ENCODE measurements at places on chromosomes 16 and 17.

- no peak for DNase-seq
Measured at GRCh38 chr16:66414891-66415290, 12.2 kb upstream of the BEAN1 start.

- peak; percentile 92 for DNase-seq
Measured at GRCh38 chr17:8785547-8786413, 13.4 kb downstream of the MFSD6L start.

GRCh38 chr17:70552230-70552981 is 383.1 kb downstream of the KCNJ2 start:
- DNase-seq: no peak

GRCh38 chr17:31431852-31432658 is 40.6 kb downstream of the RAB11FIP4 start:
- DNase-seq: peak; percentile 88

DNA sequence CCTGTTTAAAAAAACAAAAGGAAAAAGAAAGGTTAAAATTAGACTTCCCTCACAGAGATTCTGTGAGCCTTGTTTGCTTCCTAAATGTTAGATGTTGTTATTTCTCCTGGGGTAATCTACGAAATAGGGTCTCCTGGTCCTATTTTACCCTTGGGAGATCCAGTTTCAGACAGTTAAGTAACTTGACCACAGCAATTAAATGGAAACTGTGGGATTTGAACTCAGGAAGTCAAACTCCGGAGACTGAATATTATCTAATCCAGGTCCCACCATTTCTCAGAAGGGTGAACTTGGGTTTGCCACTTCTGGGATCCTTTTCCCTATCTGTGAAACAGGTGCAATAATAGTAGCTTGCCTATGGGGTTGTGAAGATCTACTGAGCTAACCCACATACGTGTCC is 6.4 kb upstream of the TMC5 start:
- no peak for DNase-seq

GRCh38 chr17:1933875-1934715 is 91.0 kb downstream of the RTN4RL1 start:
- peak; percentile 54 for DNase-seq

DNA sequence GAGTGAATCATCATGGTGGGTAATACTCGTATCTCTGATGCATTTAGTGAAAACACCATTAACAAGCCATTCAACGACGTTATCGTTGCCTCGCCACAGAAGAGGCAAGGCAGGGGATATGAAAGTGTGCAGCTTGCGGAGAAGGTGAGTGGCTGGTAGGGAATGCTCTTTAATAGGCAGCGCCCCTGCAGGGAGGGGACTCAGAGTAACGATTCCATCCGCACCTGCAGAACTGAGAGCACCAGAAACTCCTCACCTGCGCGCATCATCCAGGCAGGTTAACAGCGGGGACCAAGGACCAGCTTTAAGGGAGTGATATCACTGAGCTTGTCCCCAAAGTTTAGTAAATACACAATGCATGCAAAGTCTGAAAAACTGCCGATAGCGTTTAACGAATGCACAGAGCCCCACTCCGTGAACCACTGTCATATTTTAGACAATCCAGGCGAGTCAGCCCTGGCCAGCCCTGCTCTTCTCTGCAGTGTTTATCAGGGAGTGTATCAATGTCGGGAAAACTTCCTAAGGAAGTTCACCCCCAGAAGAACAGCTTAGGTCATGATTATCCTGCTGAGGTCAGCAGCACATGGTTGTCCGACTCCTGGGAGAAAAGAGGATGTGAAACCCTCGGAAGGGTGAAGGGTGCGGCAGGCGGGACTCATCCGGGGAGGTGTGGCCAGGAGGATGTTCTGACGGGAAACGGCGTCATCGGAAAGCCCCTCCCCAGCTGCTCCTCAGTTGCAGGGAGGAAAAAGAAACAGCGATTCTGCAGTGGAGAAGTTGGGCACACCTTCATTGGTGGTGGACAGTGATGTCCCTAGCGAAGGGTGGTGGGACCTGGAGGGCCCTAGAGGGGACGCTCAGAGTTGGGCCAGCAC is 68.5 kb upstream of the DNAH17 start:
- DNase-seq: no peak

DNA sequence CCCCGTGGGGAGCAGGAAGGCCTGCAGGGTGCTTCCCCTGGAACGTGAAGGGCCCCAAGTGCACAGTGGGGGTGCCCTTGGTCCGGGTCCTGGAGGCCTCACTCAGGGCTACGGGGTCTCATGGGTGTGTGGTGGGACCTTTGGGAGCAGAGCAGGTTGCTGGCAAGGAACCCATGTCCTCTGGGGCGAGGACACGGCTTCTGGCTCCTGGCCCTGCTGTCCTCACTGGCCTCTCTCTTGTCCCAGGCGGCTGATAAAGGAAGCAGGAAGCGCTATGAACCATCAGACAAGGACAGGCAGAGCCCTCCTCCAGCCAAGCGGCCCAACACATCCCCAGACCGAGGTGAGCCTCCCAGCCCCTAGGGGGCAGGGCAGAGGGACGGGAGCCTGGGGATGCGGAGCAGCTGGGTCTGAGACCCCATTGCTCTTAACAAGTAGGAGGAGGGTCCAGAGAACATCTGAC is 9.8 kb upstream of the IL17C start:
- peak; percentile 75 for DNase-seq
